ENCODE measurements at places on chromosomes 5 and 9. TPM values are rescaled to one million over a fixed set of nuclear protein-coding genes. Genes with fewer than 3 reads are reported as not detected.

HTR1A gene
- not detected for total RNA-seq

NUDT12 gene
- 8.4 TPM for total RNA-seq

GRXCR2 gene
- not detected for total RNA-seq

GFRA3 gene
- total RNA-seq: not detected

FYB1 gene
- total RNA-seq: 64.7 TPM

SPATA31D4 gene
- not detected for total RNA-seq

SPINK1 gene
- not detected for total RNA-seq

ASTN2 gene
- total RNA-seq: 1.00 TPM

SLC46A2 gene
- total RNA-seq: 0.44 TPM

LCP2 gene
- 3.0 TPM for total RNA-seq

BTNL9 gene
- total RNA-seq: 2.5 TPM

SLC34A1 gene
- total RNA-seq: 0.60 TPM

All from esophagus mucosa (tissue), 1 donor.